ENCODE measurements at places on chromosomes 2 and 18.
A peak's percentile ranks its signal among the peaks of the same experiment; 100 is the strongest.

DNA sequence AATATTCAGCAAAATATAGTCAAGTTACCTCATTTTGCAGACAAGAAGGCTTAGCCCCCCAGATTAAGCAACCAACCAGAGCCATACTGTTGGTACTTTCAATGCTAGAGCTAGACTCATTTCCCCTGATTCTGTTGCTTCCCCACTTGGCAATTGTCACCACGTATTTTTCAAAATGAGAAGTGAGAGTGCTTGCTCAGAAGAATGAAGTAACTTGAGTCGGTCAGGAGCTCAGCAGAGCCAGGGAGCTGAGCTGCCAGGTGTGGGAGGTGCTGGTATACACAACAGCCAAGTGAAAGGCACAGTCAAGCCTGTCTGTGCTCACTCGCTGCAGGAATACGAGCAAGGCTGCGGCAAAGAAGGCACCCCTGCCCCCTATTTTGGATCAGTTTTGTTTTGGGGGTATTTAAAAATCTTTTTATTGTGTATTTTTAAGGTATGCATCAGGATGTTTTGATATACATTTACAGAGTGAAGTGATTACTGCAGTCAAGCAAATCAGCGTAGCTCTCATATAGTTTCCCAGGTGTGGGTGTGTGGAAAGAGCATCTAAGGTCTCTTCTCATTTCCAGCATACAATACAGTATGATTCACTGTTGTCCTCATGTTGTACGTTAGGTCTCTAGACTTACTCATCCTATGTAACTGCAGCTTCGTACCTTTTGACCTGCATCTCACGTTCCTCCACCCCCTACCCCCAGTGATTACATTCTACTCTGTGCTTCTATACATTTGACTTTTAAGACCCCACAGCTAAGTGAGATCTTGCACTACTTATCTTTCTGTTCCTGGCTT, 62.4 kb downstream of the MRPS9 start:
- no peak for DNase-seq

DNA sequence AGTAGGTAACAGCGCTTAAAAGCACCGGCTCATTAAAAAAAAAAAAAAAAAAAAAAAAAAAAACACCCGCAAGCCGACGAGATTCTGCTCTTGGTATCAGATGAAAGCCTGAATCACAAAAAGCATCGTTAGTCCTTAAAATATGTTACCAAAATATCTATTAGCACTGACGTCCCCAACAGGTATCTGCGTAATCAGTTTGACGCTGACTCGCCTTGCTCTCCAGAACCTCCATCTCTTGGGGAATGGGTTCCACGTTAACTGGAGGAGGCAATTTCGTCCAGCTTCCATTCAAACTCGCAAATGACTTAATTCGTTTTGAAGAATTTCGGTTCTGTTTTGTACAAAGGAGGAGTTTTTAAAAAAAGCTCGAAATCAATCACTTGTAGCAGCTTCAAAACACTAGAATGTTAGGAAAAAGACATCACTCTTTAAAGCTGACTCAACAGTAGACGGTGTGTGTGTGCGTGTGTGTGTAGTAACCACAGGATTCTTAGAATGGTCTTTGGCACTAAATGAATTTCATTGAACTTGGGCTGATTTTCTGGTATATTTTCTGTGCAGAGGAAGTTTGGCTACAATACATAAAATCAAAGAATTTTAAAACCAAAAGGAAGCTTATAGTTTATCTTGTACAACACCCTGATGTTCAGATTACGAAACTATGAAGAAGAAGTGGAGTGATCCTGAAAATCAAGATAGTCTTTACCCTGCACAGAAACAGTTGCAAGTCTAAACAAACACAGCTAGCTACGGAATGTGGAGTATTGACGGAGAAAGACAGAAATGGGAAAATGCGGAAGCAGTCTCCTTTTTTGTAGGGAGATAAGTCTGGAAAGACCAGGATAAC, 1.1 kb upstream of the PGAP1 start:
- DNase-seq: peak; percentile 82

DNA sequence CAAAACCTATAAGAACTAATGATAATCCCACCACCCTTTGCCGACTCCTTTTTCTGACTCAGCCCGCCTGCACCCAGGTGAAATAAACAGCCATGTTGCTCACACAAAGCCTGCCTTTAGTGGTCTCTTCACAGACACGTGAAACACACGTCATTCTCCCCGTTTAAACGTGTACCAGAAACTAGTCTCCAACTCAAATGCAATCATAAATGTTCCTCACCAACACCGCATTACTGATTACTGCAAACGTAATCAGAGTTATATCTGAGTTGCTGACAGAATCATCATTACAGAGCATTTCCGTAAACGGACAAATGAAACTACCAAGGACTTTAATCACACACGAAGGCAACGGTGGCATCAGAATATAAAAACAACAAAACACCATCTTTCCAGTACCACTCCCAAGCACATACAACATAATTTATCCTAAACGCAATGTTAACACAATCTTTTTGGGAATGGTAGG, 1.9 kb downstream of the CLK1 start:
- peak; percentile 73 for DNase-seq

DNA sequence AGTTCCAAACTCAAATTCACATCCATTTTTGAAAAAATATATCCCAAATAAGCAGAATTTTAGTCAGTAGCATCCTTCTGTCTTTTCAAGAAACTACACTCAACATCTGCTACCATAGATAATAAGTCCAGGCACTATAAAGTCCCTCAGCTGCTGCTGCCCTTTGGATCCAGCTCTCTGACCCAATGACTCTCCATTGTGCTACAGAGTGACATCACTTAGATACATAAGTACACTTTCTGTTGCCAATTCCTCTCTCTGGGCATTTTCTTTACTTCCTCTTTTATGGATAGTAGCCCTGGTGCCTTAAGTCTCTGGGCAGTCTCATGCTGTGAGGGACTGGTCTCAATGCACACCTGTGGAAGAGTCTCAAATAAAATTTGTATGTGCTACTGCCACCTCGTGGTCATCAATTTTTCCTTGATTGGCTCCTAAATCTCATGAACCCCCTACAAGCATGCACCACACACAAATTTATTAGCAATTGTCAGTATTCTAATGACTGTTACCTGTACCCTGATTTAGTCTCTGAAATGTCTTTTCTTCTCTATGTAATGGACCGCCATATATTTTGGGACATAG, 219.2 kb downstream of the LRP1B start:
- peak; percentile 25 for DNase-seq

GRCh38 chr2:28345619-28346018, 47.0 kb upstream of the FOSL2 start:
- no peak for DNase-seq
